NCI-H1417 treated with DMSO at 0.1 percent for 48 hours (cell line): ENCODE measurements at places on chromosomes 16 and 17.

- DNase-seq: no peak
Measured at GRCh38 chr16:81493755-81494433, 49.3 kb downstream of the CMIP start.

GRCh38 chr16:67176662-67177061 is 6.3 kb downstream of the NOL3 start:
- DNase-seq: no peak

DNA sequence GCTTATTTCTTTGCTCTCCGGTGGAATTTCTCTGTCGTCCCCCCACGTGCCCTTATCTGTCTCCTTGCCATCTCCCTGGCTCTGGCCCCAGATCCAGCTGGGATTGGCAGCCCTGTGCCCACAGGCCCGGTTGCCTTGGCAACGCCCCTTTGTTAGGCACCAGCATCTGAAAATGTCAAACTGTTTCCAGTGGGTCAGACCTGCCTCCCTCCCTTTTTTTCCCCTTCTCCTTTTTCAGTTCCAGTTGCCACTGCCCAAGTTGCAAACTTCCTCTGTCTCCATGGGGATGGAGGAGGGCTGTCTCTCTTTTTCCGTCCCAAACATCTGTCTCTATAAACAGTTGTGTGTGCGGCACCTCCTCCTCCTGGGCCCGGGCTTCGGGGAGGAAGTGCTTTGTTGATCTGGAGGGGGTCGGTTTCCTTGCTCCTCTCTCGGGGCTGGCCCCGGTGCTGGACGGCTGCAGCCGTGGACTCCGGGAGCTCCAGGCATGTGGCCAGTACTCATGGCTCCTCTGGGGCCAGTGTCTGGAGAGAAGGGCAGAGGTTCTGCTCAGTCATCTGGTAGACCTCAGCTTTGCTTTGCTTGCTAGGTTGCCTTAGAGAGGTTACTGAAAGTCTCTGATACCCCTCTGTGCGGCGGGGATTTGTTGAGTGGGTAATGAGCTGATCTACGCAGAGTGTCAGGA is 35.3 kb downstream of the SOCS3 start:
- no peak for DNase-seq

- no peak for DNase-seq
Measured at GRCh38 chr17:13509527-13509926, 92.2 kb downstream of the HS3ST3A1 start.

GRCh38 chr16:13957197-13958078 is 37.5 kb downstream of the ERCC4 start:
- peak; percentile 70 for DNase-seq

GRCh38 chr17:65041518-65041917 is 15.0 kb downstream of the GNA13 start:
- DNase-seq: no peak

- DNase-seq: no peak
Measured at GRCh38 chr17:80981062-80981902, 10.4 kb upstream of the CHMP6 start.

DNA sequence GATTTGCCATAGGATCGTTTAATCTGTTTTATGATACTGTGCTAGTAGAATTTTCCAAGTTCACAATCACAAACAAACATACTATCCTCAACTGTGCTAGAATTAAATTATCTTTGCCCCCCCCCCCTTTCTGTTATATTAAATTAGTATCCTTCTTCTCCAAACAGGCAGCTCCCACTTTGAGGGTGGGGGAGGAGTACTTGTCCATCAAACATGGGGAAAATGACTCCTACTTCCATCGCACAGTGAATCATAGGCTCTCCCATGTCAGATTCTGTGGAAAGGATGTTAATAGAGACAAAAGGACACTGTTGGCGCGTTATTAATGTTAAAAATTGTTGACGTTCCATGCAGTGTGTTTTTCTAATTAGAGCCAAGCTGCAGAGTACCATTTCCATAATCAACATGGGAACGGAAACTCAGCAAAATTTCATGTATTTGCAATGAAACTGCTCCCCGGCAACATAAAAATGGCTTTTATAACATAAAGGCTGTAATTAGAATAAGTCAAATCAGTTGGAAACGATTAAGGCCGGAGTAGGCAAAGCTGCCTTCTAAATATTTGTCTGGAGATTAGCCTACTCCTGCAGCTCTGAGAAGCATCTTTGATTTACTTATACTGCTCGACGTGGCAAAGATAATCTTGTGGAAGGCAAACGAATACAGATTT is 104.6 kb downstream of the RBFOX1 start:
- no peak for DNase-seq
